ENCODE measurements at places on chromosomes 2 and 18.

- no peak for DNase-seq
These were observed 243.8 kb downstream of the FAM210A start for GRCh38 chr18:13482618-13482945.

GRCh38 chr2:33034784-33035183, 88.0 kb downstream of the LTBP1 start:
- DNase-seq: no peak

- no peak for DNase-seq
These were observed 116.5 kb upstream of the DLX2 start for GRCh38 chr2:172219201-172219600.

- DNase-seq: no peak
These were observed 18.7 kb upstream of the ODC1 start for GRCh38 chr2:10466801-10467200.

- DNase-seq: no peak
These were observed 53.4 kb downstream of the CD28 start for GRCh38 chr2:203759690-203760365.

GRCh38 chr2:141555876-141556470, 574.8 kb downstream of the LRP1B start:
- no peak for DNase-seq

- no peak for DNase-seq
These were observed 306.5 kb upstream of the ZNF521 start for GRCh38 chr18:25658476-25658875.

- no peak for DNase-seq
These were observed 94.1 kb upstream of the ACAA2 start for GRCh38 chr18:49907346-49907929.

DNA sequence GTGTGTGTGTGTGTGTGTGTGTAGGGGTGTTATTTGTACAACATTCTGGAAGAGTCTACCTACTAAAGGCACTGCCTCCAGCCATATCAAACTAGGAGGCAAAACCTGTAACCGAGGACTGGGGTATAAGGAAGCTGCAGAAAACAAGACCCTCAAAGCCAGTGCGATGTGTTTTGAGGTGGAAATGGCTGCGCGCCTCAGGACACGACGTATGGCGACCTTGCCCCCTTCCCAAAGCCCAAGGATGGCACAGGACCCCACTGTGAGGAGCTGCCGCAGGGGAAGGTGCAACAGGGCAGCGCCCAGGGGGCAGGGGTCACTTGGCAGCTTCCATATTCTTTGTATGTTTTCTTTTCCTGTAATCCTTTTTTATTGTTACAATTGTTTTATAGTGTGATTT, 59.8 kb downstream of the CENPO start:
- DNase-seq: no peak

- DNase-seq: no peak
These were observed 225.5 kb downstream of the DYSF start for GRCh38 chr2:71678874-71679273.

GRCh38 chr2:43075811-43076585, 150.4 kb downstream of the ZFP36L2 start:
- DNase-seq: no peak

GRCh38 chr18:12460874-12461273, 53.1 kb downstream of the PRELID3A start:
- DNase-seq: no peak

GRCh38 chr2:30978854-30979253, 159.4 kb downstream of the GALNT14 start:
- no peak for DNase-seq

DNA sequence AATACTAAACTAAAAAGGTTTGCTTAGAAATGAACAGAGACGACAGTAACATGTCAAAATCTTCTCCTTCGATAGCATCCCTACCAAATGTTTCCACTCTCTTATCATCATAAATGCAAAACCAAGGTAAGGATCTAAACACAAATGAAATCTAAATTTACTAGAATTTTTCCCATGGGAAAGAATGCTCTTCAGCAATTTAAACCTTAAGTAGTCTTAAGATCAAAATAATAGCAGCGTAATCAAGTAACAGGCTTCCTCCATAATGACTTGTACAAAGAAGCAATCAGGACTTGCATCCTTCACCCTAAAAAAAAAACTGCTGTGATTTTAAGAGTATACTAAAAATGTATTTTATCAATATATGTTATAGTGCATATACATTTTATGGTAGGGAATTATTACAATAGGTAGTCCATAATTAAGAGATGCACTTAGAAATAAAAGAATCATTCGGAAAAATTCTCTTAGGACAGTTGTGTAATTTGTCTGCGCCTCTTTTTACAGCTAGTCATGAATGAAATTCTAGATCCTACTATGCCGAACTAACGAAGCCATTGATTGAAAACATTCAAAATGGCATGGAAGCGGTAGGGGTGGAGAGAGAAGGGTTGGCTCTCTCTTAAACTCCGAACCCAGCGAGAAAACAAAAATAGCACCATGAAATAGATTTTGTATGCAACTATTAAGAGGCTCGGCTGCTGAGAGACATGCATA, 1.3 kb downstream of the PGAP1 start:
- DNase-seq: no peak

DNA sequence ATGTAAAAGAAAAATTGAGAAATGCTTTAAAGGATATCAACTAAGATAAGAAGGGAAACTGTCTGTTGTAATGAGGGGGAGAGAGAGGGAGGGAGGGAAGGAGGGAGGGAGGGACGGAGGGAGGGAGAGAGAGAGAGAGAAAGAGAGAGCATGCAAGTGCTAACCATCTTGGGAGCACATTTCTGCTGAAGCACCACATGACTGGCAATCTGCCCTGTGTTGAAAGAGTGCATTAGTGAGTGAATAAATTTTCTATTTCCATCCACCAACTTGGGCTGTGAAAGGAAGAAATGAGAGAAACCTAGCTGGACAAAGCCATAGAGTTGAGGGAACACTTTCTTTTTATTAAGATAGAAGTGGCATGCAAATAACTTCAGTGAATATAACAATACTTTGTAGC, 110.7 kb downstream of the TMX3 start:
- DNase-seq: no peak

DNA sequence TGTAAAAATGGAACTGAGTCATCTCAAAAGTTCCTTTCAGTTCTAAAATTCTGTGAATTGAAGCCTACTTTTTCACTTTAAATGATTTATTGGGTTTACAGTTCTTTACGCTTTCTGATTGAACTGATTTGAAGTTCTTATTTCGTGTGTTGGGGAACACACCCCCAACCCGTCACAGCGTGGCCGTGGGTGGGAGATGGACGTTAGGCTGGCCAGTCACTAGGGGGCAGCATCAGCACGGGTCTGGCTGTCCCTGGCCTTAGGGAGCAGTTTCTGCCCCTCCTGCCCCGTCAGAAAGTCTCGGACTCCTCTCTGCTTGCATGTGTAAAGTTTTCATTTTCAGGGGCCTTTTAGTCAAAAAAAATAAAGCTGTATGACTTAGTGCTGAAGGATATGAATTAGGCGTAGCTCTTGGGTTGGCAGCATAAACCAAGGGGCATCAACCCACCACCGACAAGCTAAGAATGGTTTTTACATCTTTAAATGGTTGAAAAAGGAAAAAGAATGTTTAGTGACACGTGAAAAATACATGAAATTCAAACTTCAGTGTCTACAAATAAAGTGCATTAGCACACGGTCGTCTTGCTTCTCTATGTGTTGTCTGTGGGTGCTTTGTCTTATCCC, 63.4 kb downstream of the ZCCHC2 start:
- DNase-seq: peak; percentile 80

GRCh38 chr2:205695460-205695991, 13.2 kb downstream of the NRP2 start:
- DNase-seq: no peak

Measured in stimulated activated CD8-positive, alpha-beta memory T cell treated with anti-CD3 and anti-CD28 coated beads, Interleukin-15, amount 100 ng/mL, for 48 hours (primary cell).